Stimulated activated CD8-positive, alpha-beta memory T cell treated with anti-CD3 and anti-CD28 coated beads, Interleukin-7, amount 100 ng/mL, for 1 hour (primary cell): ENCODE measurements at places on chromosomes 2 and 18.

DNA sequence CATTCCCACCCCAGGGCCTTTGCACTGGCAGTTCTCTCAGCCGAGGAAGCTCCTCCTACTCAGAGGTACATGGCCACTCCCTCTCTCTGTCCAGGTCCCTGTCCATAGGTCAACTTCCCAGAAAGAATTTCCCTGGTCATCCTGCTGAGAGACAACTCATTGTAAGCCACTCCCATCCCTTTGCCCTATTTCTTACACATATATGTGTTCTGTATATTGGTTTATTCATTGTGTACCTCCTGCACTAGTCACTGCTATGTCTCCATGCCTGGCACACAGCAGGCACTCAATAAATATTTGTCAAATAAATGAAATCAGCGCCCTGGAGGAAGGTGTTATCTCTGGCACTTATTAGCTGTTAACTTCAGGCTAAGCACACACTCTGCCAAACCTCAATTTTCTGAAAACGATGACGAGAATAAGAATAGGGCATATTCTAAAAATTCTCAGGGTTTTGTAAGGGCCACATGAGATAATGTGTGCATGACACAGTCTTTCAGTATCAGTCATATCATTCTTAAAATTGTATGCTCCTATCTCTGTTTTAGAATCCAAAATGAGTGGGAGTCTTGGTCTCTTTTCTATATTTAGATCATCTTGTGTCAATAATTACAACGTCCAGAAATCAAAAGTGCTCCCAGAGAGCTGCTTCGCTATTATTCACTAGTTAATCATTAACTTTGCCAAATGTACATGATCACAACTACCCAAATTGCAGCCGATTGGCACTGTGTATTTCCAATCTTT lies 198.0 kb downstream of the ALK start:
- no peak for DNase-seq

DNA sequence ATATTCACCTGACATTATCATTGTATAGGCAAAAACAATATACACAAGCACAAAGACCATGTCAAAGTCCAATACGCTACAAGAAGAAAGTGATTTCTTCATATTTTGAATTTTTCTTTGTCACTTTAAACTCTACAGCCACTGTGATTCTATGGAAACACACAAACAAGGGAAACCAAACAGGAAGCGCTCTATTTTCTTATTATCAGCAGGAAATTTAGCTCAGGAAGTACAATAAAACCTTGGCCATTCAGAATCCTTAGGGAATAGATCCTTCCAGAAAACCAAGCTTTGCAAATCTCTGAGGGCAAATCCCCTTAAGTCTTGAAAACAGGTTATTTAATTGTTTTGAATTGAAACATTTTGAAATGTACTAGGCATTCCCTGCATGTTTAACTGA lies 336.2 kb downstream of the EPHA4 start:
- DNase-seq, result no peak

DNA sequence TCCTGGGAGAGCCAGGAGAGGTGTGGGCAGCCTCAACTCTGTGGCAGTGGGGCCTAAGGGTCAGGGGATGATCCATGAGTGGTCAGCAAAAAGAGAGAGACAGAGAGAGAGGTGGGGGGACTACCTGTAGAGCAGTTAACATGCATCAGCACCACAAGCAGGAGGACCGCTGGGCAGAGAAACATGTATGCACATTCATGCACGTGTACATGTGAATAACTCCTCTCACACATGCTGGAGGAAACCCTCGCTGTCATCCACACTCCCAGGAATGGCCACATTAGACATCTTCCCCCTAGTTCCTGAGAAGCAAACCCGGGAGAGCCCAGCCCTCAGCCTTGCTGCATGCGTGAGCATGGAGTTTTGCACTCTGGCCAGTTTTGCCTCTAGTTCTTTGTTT lies 166.1 kb downstream of the SMAD7 start:
- DNase-seq, result no peak

- DNase-seq, result no peak
Observed at GRCh38 chr2:168708080-168708479, 94.4 kb upstream of the NOSTRIN start.

DNA sequence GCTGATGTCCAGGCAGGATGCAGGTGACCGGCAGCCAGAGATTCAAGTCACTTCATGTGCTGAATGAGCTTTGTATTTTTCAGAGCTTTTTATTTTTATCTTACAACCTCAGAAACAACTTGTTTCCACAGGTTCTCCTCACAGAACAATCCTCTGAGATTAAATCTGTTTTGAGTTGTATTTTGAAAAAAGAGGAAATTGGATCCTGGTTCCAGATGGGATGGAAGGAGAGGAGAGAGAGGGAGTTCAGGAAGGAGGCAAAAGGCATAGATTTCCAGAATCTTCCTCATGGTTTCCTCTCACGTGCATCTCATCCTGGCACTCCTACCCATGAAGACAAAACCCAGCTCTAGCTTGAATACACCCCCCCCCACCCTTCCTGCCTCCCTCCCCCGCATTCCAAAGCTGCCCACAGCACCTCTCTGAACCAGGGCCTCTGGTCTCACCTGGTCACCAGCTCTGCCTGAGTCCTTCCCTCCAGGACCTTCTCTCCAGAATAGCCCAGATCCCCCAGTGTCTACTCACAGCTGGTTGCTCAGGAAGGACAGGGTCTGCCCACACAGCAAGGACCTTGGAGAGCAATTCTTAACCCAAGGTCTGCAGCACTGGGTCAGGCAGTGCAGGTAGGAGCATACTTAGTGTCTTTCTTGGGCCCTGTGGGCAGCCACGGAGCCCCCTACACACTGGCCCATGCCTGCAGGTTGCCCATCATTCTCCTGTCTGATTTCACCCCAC lies 104.7 kb downstream of the ZFP36L2 start:
- DNase-seq, result no peak

DNA sequence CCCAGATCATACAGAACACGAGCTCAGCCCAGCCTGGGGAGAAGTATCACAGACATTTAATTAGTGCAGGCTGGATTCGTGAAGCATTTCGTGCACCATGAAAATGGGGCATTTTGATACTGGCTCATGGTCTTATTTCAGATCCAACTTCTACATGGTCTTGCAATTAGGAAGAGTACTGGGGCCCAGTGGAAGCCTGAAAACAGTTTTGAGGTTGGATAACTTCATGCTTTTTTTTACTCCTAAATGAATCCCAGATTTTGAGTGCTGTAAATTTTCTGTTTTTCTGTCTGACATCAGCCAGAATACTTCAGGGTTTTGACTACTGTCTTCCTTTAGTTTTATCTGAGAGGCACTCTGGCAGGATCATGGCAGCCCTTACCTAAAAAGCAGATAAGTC lies 160.1 kb downstream of the GFPT1 start:
- no peak for DNase-seq
